ENCODE measurements at places on chromosomes 12 and 14. TPM values are rescaled to one million over a fixed set of nuclear protein-coding genes. Genes with fewer than 3 reads are reported as not detected.

Gene POTEM
- not detected for total RNA-seq

Gene TMEM179
- total RNA-seq, result not detected

Gene TDRD9
- total RNA-seq, result 0.56 TPM

Gene PTPN6
- total RNA-seq, result not detected

Gene SPTLC2
- 11.6 TPM for total RNA-seq

Gene SCNN1A
- 1.0 TPM for total RNA-seq
